Osteoblast (primary cell): ENCODE measurements at places on chromosomes 1 and 21. TPM values are rescaled to one million over a fixed set of nuclear protein-coding genes. Genes with fewer than 3 reads are reported as not detected.

ETNK2 gene
- total RNA-seq = 0.72 and 1.2 TPM in 2 replicates

FCRL1 gene
- not detected in 2 replicates for total RNA-seq

RPS6KA1 gene
- total RNA-seq = 2.2 and 2.4 TPM in 2 replicates

EXOC8 gene
- total RNA-seq = 14.4 and 16.3 TPM in 2 replicates

GMEB1 gene
- 10.9 and 11.9 TPM in 2 replicates for total RNA-seq

RNU1-3 gene
- under 0.01 TPM in 1 of 2 replicates, not detected in the other for total RNA-seq

LRRN2 gene
- total RNA-seq = under 0.01 TPM in 1 of 2 replicates, not detected in the other

CFAP74 gene
- total RNA-seq = not detected in 2 replicates

SIKE1 gene
- 52.5 and 56.3 TPM in 2 replicates for total RNA-seq

KCNJ15 gene
- 10.0 and 10.1 TPM in 2 replicates for total RNA-seq

COL6A2 gene
- total RNA-seq = 1,184 and 1,265 TPM in 2 replicates

ZNF697 gene
- 6.5 and 8.8 TPM in 2 replicates for total RNA-seq

C1QB gene
- total RNA-seq = 0.72 TPM in 1 of 2 replicates, not detected in the other

IL20 gene
- not detected in 2 replicates for total RNA-seq

VASH2 gene
- total RNA-seq = 1.1 and 2.1 TPM in 2 replicates

FAM151A gene
- not detected in 2 replicates for total RNA-seq

KIAA1614 gene
- 11.8 and 12.7 TPM in 2 replicates for total RNA-seq

SPRR2F gene
- total RNA-seq = not detected in 2 replicates

B3GALT2 gene
- 2.1 and 2.2 TPM in 2 replicates for total RNA-seq

VAMP3 gene
- 101 and 103 TPM in 2 replicates for total RNA-seq

PTPRC gene
- total RNA-seq = under 0.01 and 1.1 TPM in 2 replicates

OR2L13 gene
- total RNA-seq = under 0.01 TPM in 1 of 2 replicates, not detected in the other

RGS2 gene
- 5.6 and 5.8 TPM in 2 replicates for total RNA-seq

KCND3 gene
- total RNA-seq = 3.6 and 6.5 TPM in 2 replicates

PGLYRP3 gene
- total RNA-seq = not detected in 2 replicates

ILDR2 gene
- under 0.01 and 0.36 TPM in 2 replicates for total RNA-seq

COL8A2 gene
- 12.7 and 15.2 TPM in 2 replicates for total RNA-seq

RHOC gene
- total RNA-seq = 276 and 325 TPM in 2 replicates

IL19 gene
- total RNA-seq = not detected in 2 replicates

DEPDC1 gene
- total RNA-seq = 1.4 and 2.4 TPM in 2 replicates

AGPAT3 gene
- 37.4 and 47.4 TPM in 2 replicates for total RNA-seq

C1orf226 gene
- under 0.01 and 0.29 TPM in 2 replicates for total RNA-seq

C1QTNF12 gene
- 0.36 and 0.59 TPM in 2 replicates for total RNA-seq

ASB17 gene
- not detected in 2 replicates for total RNA-seq

TYW3 gene
- 17.4 TPM in 2 replicates for total RNA-seq

AK4 gene
- total RNA-seq = 18.3 and 37.6 TPM in 2 replicates

ARHGEF16 gene
- not detected in 2 replicates for total RNA-seq

UTS2 gene
- total RNA-seq = under 0.01 and 0.29 TPM in 2 replicates

ECM1 gene
- 20.9 and 30.0 TPM in 2 replicates for total RNA-seq

NAV1 gene
- total RNA-seq = 47.0 and 47.1 TPM in 2 replicates

AMY1C gene
- not detected in 2 replicates for total RNA-seq

LHX8 gene
- not detected in 2 replicates for total RNA-seq

TRIM58 gene
- total RNA-seq = 0.29 and 0.36 TPM in 2 replicates

FOXO6 gene
- total RNA-seq = not detected in 2 replicates

CD48 gene
- total RNA-seq = under 0.01 TPM in 1 of 2 replicates, not detected in the other
